ENCODE measurements at places on chromosomes 2 and 18.

- peak; percentile 7 for DNase-seq
Observed at GRCh38 chr2:231512222-231512621, 18.0 kb downstream of the NMUR1 start.

GRCh38 chr18:23207191-23207955, 72.1 kb downstream of the CABLES1 start:
- DNase-seq = no peak

DNA sequence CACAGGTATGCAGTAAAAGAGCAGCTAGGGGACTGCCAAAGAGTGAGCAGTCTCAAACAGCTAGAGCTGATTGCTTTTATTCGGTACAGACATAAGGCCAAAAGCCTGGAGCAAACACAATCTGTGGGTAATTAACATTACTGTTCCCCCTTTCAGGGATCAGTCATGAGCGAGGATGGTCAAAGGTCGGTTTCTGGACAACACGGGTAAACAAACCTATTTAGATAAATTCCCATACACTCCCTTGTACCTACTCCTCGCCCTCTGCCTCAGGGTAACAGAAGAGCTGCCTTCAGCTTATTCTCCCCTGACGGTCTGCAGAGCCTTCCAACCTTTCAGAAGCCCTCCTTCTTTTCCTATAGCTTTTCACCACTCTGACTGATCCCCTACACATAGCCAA, 586.0 kb downstream of the SUCLG1 start:
- no peak for DNase-seq

DNA sequence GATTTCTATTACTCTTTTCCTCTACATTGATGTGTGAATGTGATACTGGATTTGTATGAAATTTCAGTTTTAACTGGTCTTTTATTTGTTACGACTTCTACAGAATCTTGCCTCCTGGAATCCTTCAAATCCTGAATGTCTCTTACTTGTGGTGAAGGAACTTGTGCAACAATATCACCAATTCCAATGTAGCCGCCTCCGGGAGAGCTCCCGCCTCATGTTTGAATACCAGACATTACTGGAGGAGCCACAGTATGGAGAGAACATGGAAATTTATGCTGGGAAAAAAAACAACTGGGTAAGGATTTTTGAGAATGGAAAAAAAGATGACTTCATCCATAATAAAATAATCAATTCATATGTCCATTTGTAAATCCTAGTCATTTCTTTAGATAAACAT, 134.6 kb downstream of the BABAM2 start:
- no peak for DNase-seq

DNA sequence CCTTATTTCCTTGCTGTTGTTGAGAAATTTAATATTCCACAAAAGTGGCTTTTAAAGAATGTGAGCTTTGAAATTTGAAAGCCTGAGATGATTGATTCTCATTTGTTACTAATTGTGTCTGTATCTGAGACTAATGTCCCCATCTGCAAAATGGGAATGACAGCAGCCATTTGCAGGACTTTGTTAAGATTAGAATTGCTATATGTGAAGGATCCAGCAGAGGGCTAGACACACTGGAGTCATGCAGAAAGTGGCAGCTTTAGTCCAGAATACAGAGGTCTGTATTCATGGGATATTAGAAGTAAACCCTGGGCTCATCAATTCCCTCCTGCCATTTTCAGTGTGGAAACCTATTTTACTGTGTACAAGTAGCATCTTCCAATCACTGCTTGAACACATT, 296.5 kb upstream of the GYPC start:
- no peak for DNase-seq

GRCh38 chr2:224310943-224311625, 90.8 kb downstream of the FAM124B start:
- DNase-seq = no peak

GRCh38 chr2:8368463-8368862, 313.4 kb upstream of the ID2 start:
- no peak for DNase-seq

- DNase-seq = no peak
Observed at GRCh38 chr2:203664029-203664755, 42.2 kb upstream of the CD28 start.

- no peak for DNase-seq
Observed at GRCh38 chr2:224561234-224562005, 23.7 kb downstream of the CUL3 start.

- DNase-seq = no peak
Observed at GRCh38 chr2:199465390-199465789, 7.7 kb upstream of the SATB2 start.

GRCh38 chr18:32072321-32072720, 19.4 kb upstream of the RNF138 start:
- no peak for DNase-seq

DNA sequence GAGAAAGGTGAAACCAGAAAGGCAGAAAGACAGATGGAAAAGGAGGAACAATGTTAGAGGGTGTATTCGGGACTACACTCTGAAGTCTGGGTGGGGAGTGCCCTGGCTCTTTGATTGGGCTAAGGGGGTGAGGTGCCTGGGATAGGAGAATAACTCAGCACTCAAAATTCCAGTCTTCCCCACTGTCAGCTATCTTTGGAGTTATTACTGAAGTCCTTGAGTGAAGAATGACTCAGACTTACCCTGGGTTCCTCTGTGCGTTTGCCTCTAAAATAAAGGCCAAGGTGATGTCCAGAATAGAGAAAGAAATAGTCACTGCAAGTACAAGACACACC, 151.8 kb upstream of the SERPINE2 start:
- no peak for DNase-seq

- DNase-seq = no peak
Observed at GRCh38 chr18:13290856-13291271, 72.3 kb downstream of the LDLRAD4 start.

DNA sequence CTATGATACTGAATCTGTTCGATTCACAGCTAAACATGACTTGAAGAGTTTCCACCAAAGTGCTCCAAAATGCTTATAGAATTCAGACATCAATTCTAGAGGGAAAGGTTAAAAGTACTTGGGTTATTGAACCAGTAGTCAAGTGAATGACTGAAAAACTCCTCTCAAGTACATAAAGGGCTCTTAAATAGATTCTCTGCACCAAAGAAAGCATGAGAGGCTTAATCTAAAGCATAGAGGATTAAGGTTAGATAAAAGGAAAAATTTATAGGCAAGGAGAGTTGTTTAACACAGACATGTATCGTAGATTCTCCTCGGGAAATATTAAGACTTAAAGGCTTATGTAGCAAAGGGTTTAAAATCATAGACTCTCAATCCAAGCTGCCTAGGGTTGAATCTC, 701.4 kb downstream of the ERBB4 start:
- DNase-seq = no peak

DNA sequence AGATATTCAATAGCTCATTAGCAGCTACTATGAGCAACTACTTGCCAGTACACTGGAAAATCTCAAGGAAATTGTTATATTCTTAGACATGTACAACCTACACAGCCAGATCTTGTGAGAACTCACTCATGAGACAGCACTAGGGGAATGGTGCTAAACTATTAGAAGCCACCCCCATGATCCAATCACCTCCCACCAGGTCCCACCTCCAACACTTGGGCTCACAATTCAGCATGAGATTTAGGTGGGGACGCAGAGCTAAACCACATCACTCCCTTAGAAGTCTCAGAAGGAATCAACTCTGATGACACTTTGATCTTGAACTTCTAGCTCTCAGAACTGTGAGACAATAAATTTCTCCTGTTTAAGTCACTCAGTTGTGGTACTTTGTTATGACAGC, 418.3 kb upstream of the SPHKAP start:
- no peak for DNase-seq

GRCh38 chr18:66833646-66834045, 229.8 kb upstream of the CDH19 start:
- no peak for DNase-seq

DNA sequence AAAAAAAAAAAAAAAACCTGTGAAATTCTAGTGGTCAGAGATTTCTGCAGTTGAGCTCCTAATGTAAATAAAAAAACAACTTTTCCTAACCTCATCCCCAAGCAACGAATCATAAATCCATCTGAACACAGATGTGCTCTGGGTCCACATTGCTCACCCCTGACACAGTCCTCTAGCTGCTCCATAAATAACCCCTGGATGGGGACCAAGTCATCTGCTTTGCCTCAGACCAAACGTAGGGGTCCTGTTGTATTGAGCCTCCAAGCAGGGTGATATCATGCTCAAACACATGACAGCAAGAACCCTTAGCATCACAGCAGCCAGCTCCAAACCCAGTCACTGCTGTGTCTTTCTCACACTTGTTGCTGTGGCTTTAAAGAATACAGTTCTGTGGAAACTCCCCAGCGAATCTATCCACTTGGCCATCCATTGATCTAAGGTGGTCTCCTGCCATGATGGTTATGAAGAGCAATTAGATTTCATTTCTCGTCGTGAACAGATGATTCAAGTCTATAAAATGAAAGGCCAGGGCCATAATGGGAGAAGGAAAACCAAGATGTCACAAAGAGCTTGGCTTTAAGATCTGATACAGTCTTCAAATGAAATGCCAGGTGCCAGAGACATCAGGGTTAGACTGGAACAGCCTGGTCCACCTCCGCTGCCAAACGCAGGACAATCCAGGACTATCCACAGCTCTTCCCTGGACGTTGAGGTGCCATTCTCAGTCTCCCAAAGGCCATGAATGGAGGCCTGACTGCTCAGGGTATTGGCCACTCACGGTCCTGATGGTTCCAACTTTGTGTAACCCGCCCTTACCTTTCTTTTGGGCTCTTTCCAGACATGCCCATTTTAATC, 39.0 kb downstream of the TBC1D8 start:
- no peak for DNase-seq

- no peak for DNase-seq
Observed at GRCh38 chr2:128187032-128187654, 96.1 kb downstream of the UGGT1 start.

DNA sequence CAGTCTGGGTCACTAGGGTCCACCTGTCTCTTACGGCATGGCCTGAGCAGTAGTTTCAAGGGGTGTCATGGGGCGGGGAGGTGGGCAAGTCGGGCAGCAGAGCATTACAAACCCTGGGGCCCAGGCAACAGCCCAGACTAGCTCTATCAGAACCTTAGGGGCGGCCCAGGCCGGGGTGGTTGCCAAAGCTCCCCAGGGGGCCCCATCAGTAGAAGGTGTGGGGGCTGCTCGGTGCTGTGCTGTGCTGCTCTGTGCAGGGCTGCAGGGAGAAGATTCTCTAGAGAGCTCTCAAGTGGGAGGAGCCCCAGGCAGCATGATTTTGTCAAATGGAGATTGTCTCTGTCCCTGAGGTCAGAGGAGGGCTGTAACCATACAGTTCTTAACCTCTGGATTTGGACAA, 36.4 kb upstream of the SLC14A1 start:
- no peak for DNase-seq

DNA sequence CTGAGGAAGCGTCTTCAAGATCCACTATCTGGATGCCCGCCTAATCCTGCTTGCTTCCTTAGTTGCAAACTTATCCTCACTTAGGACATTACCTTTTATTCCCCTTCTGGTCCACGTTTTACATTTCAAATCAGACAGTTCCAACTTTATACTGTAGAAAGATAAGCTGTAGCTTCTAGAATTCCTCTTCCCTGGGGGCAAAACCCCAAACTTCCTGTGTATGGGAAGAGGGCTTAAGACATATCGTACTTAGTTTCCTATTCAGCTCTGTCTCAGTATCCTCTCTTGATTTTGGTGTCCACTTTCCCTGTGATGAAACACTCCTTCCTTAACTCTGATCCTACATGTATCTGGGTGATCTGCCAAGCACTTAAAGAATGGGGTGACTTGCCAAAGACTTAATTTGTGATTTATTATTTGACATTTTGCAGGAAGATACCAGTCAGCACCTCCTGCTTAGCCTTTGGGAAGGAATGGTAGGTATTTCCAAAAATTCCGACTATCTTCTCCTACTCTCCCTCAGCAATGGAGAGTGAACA, 245.2 kb downstream of the CDCA7 start:
- no peak for DNase-seq

GRCh38 chr2:96146881-96147592, 1.8 kb upstream of the DUSP2 start:
- DNase-seq = no peak

DNA sequence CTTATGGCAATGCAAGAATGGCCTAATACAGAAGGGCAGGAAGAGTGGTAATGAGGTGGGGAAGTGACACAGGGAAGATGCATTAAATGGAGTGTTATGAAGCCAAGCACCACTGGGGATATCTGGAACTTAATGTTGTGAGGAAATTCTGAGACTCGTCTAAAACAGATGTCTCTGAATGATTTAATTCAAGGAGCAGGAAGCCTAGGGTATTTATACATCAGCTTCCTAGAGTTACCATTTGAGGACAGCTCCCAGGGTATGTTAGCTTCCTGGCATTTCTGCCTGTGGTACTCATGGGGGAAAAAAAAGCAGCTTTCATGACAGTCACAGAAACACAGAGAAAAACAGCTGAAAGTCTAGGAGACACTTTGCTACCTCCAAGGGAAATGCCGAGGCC, 989.5 kb downstream of the CBLN2 start:
- DNase-seq = no peak

DNA sequence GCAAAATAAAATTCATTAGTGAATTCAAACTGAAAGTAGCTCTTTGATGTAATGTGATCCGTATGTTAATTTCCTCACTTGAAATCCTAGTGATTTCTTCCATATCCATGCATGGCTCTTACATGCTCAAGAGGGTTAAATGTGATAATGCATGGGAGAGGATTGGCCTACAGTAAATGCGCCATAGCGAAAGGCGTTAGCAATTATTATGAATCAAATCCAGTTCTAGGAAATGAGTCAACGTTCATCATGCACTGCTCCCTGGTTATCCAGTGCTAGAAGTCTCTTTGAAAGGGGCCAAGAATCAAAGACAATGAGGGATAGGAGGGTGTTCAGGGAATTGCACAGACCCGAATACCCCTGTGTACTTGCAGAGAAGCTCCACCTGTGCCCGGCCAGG, 101.4 kb upstream of the RASGRP3 start:
- no peak for DNase-seq

DNA sequence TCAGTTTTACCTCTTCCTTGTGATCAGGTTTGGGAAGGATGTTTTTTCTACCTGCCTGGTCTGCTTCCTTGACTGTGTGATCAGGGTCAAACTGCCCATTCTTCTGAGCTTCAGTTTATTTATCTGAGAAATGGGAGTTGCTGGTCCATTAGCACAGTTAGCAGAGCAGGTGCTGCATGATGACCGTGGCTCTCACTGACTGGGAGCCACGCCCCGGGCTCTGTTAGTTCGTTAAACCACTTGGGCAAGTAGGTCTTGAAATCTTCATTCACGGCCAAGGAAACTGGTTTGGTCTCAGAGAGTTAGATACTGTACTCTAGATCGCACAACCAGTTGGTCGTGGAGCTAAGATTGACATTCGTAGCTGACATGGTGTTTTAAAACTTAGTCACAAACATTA, 41.7 kb downstream of the INPP5D start:
- DNase-seq = no peak

DNA sequence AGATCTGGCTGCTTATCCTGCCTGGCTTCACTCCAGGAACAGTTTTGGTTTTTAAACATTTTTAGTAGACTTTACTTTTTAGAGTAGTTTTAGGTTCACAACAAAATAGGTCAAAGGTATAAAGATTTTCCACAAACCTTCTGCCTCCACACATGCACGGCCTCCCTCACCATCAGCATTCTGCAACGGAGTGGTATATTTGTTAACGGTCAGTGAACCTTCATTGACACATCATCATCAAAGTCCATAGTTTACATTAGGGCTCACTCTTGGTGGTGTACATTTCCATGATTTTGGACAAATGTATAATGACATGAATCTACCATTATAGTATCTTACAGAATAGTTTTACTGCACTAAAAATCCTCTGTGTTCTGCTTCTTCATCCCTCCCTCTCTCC, 303.1 kb upstream of the EPAS1 start:
- DNase-seq = no peak
